ENCODE measurements at places on chromosomes 7 and 10. TPM values are rescaled to one million over a fixed set of nuclear protein-coding genes. Genes with fewer than 3 reads are reported as not detected.

- no peak for ATAC-seq
Measured at GRCh38 chr10:82515256-82515655, 640.3 kb downstream of the NRG3 start.

GRCh38 chr7:64686493-64687184, 20.7 kb downstream of the ZNF107 start:
- ATAC-seq: peak; percentile 82

DNA sequence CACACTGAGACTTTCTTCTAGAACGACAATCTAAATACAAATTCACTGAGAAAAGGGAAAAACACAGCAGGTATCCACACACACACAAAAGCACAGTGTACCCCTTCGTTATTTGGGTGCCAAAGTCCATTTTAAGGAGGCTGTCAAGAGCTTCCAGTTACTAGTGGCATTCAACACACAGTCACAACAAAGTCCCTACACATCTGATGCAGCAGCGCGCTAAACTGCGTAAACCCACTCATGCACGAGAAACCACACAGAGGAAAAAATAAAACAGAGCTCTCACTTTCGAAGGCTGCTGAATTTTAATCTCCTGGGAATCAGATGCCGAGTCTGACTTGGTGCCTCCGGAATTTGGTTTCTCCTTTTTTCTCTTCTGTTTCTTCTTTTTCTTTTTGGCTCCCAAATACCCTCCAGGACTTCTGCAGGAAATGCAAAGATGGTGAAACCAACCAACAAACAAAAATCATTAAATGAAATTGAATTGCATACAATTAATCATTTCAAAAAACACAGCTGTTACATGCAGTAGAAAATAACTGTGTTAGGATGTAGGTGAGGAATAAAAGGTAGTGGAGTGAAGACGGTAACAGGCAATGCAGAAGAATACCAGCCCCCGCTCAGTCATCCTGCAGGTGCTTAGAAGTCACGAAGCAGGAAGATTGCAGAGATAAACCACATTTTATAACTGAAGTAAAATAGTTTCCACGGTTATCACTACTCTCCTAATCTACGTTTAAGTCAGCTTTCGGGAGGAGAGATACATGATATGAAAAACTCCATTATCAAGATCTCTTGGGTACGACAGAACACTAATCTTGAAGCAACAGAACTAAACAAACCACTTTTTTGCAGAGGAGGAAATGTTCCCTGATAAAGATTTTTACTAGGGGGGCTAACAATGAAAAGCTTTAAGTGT, 27.1 kb downstream of the NMT2 start:
- ATAC-seq: no peak

DNA sequence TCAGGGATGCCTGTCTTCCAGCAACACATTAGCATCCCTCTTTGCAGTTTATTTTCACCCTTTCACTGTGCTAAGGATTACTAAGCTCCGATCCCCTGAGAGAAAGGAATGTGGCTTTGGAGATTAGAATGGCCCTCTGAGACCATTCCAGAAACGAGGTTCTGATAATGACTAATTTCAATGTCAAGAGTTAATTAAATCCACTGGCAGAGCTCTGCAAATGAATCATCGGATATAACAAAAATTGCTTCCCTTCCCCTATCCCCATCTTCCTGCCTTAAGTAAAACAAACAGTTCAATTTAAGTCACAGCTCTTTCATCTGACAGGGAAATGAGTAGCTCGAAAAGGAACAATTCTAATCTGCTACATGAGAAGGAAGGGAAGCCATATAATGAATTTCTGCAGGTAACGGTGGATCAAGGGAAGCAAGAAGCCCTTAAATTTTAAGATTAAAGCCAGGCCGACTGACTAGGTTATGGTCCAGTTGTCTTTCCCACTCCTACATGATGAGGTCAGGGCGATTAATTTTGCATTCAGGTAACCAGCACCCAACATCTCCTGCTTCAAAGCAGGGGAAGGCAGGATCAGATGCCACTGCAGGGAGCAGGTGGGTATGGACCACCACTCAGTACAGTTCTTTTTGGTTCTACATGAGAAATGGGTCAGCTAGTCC, 50.5 kb downstream of the MALSU1 start:
- peak; percentile 19 for ATAC-seq

The TSPAN12 gene
- 0.92 TPM for total RNA-seq

Data from esophagus mucosa (tissue), 1 donor.